ENCODE measurements at places on chromosomes 2 and 18. TPM values are rescaled to one million over a fixed set of nuclear protein-coding genes. Genes with fewer than 3 reads are reported as not detected.

Gene AQP12B
- total RNA-seq: not detected

Gene UGT1A5
- 1.5 TPM for total RNA-seq

Gene VIT
- not detected for total RNA-seq

Gene IL1R1
- 42.8 TPM for total RNA-seq

Gene UBXN2A
- total RNA-seq: 5.9 TPM

Gene ANKRD53
- total RNA-seq: 0.42 TPM

Gene MC4R
- total RNA-seq: not detected

Gene LYG2
- total RNA-seq: not detected
